Nucleus accumbens (tissue), 56 donors: ENCODE measurements at places on chromosomes 1 and 21.
A peak's percentile ranks its signal among the peaks of the same experiment; 100 is the strongest.

DNA sequence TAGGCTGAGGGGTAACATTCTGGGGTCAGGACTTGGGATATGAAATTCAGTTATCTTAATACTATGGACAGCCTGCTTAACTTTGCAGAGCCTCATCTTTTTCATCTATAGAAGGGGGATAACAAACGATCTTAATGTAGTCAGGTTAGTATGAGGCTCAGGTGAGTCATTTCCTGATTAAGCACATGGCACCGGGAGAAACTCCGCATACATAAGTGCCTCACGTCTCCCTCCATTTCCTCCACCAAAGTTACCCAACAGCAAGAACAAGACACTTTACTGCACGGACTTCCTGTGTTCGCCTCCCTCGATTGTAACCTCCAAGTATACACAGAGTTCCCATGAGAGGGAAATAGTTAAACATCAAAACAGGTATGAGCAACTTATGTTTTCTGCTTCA, 112.7 kb upstream of the COA6 start:
- no peak for DNase-seq

DNA sequence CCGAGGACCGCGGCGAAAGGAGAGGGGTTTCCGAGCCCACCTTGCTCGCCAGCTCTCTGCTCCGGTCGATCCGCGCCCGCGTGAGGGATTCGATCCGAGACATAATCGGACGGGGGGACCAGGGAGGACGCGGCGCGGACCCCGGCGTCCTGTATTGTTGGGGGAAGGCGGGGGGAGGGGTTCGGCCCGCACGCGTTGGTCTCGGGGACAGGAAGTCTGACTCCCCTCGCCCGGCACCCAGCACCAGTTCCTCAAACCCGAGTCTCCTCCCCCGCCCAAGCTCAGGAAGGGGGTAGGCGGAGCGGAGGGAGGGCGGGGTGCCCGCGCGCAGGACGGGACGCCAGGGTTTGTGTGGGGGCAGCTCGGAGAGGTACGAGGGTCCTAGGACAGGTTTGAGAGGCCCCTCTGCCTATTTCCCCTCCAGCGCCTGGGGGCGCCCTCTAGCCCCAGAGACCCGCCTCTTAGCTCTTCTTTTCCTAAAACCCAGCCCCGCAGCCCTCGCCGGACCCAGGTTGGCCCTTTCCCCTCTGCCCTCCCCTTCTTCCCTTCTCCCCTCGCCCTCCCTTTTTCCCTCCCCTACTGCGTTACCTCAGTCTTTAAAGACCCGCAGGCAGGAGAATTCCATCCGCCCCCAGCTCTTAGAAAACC, at the start of gene ARHGEF2:
Gene ARHGEF2 (minus strand): TSS at position 223 of the 648 bp plus-strand sequence. CDS start 120 bp downstream, at position 103.
- peak; percentile 46 for DNase-seq

DNA sequence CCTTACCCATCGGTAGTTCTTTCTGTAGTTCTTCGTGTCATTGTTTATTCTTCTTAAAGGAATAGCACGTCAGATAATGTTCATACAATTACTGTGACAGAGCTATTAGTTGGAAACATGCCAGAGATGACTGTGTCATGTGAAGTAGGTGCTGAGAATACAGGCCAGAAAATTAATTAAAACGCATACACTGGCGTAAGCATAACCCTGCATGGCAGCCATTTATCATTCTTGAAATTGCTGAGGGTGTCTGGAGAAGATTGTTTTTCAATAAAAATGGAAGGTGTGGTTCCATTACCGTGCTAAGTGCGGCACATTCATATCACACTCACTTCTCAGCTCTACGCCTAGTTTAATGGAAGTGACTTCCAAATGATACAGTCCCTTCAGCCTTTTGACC, 7.8 kb downstream of the ETS2 start:
- no peak for DNase-seq

DNA sequence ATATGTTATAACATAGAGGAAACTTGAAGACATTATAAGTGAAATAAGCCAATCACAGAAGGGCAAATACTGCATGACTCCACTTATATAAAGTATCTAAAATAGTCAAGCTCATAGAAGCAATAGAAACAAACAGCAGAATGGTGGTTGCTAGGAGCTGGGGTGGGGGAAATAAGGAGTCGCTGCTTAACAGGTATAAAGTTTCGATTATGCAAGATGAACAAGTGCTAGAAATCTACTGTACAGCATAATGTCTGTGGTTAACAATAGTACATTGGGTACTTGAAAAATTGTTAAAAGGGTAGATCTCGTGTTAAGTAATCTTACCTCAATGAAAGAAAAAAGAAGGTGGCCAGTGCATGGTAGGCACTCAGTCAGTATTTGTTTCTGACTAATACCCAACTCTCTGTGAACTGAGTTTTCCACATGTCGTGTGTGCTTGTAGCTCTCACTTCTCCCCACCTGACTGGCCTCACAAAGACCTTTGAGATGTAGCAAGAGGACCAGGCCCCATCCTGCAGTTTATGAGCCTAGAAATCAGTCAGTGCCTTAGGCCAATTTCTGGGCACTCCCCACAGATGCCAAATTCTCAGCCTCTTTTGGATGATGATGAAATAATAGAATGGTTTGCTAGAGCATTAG, 14.7 kb upstream of the SPRR5 start:
- DNase-seq: no peak

DNA sequence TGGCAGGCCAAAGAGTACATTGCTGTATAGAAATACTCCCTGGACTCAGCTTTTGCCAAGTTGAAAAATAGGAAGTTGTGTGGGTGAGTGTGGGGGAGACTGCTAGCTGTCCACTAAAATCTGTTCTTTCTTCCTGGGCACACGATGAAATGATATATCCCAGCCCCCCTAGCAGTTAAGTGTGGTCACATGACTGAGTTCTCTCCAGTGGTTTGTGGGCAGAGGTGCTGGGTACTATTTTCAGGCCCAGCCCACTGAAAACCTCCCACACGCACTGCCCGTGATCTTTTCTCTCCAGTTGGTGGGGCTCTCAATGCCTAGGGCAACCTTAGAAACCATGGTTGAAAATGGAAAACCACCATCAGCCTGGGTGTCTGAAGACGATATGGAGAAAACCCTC, 119.7 kb upstream of the LMO4 start:
- DNase-seq: no peak

DNA sequence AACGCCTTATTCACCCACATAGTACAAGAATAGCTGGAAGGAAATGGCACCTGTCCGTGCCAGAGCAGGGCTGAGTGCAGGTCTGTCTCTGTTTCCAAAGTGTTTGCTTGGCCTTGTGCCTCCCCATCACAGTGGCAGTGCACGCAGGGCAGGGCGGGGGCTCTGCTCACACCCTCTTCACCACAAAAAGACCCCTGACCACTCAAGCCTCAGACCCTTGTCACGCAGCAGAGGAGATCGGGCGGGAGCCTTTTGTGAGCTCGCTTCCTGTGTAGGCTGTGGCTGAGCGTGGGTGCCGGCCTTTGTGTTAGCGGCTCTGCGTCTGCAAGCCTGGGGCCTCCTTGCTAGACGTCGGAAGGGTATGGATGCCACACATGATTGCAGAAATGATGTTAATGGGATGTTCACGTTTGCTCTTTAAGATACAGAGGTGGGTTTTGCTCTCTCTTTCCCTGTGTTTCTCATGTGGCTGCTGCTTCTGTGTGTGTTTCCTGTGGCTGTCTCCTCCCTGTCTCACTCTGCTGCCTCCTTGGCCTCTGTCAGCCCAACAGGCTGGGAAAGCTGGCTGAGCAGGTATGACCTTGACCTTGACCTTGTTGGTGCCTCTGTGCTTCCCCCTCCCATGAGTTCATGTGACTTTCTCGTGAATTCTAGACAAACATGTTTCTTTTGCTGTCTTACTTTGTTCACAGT, 45.4 kb downstream of the S100B start:
- no peak for DNase-seq

DNA sequence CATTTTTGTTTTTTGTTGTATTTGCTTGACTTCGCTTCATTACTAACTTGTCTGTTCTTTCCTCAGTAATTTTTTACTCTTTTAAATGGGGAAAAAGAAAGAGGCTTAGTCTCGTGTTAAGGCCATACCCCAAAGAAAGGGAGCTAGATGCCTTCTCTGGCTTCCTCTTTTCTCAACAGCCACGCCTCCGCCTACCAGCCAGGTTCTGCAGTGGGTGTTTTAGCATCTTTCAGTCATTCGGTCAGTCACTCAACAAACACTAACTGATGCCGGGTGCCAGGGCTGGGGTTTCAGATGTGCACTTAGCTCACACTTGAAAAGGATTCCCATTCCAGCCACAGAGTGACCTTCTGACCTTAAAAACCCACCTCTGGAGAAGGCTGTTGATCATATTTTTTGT, 46.3 kb upstream of the VAV3 start:
- DNase-seq: no peak

DNA sequence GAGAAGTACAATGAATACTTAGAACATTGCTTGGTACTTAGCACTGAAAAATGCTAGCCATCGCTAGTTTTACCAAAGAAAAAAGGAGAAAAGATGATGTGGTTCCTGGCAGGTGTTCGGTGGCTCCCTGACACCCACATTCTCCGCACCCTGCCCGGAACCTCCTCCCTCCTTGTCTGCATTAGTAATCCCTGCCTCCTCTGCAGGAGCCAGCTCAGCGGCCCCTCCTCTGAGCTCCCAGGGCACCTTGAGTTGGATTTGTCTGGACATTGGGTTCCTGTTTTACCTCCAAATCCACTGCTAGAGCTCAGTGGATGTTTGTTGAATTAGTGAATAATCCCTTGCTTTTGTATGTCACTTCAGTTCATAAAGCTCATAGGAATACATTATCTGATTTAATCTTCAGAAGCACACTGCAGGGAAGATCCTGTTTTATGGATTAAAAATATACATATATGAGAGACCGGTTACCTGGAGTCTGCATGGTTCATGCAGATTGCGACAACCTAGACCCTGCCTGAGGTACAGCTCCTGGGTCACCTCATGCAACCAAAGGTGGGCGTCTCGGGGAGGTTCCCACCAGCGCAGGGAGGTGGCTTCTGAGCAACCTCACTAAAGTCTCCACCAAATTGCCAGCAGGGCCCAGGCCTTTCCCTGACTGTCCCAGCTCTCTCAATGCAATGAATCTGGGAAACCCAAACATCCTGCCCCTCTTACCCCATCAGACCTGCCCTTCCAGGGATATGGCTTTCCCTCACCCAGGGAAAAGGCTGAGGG, 24.2 kb downstream of the PCAT6 start:
- no peak for DNase-seq
